ENCODE measurements at places on chromosomes 6 and 20.

- no peak for DNase-seq
Measured at GRCh38 chr6:152277826-152278329, 359.3 kb downstream of the SYNE1 start.

- no peak for DNase-seq
Measured at GRCh38 chr6:155013457-155013876, 18.4 kb downstream of the TIAM2 start.

DNA sequence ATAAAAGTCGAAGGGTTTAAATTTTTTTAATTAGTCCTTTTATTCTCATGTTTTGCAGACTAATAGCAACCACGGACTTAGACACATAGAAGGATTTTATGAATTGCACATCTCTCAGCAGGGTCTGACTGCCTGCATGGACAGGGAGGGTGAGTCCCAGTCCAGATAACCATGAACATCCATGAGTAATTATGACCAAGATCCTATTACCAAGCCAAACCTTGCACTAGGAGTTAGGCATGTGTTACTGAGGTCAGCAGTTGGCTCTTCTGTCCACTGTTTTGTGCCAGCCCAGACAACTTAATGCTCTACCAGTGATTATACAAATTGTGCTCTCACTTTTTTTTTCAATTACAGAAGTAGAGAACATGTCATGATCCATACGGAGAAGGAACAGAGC is 211.2 kb downstream of the MAFB start:
- DNase-seq = no peak

- no peak for DNase-seq
Measured at GRCh38 chr6:120303527-120303926, 954.0 kb upstream of the MAN1A1 start.

DNA sequence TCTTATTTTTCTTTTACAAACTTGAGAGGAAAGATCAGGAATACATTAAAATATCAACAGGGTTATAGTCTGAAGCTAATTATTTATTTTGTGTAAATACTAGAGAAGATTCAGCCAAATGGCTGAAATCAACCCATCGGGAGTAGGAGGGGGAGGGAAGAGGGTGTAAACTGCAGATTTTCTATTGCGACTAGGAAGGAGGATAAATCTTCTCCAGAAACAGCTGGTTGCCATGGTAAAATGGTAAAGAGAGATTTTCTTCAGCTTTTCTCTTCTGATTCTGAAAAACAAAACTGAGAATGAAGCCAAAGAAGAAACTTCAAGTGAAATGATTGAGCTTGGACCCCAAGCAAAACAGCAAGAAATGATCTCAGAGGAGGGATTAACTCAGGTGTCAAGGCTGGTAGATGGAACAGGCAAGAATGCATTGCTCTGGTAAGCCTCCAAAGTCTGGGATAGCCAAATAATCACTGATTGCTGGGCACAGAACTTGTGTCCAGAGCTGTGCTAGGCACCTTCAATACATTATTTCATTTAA is 193.5 kb upstream of the SPTLC3 start:
- DNase-seq = no peak

- DNase-seq = no peak
Measured at GRCh38 chr6:115001731-115002350, 659.0 kb upstream of the HS3ST5 start.

All from midbrain (tissue), 1 donor.